Aorta (tissue), 5 donors: ENCODE measurements at places on chromosomes 2 and 18. TPM values are rescaled to one million over a fixed set of nuclear protein-coding genes. Genes with fewer than 3 reads are reported as not detected.

Gene PFN4
- total RNA-seq: not detected

Gene PCARE
- total RNA-seq: not detected

Gene TMEFF2
- total RNA-seq: not detected

Gene CPO
- total RNA-seq: 0.58 TPM

Gene SULT1C4
- total RNA-seq: 4.2 TPM
